ENCODE measurements at places on chromosomes 13 and 19.

- no peak for DNase-seq
Observed at GRCh38 chr19:2136796-2137195, 14.6 kb downstream of the AP3D1 start.

- no peak for DNase-seq
Observed at GRCh38 chr19:28556371-28556770, 656.6 kb downstream of the UQCRFS1 start.

DNA sequence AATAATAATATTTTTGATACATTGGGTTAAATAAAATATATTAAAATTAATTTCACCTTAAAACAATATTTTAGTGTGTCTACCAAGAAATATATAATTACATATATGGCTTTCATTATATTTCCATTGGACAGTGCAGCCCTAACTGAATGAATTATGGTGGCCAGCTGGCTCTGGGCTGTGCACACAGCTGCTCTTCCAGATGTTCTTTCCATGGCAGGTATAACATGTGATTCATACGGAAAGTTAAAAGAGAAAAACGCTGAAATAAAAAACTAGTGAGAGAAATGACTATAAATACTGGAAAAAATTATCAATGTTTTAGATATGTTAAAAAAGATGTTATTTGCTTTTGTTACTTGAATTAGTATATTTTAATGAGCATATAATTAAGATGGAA, 216.3 kb downstream of the RGCC start:
- DNase-seq = no peak

DNA sequence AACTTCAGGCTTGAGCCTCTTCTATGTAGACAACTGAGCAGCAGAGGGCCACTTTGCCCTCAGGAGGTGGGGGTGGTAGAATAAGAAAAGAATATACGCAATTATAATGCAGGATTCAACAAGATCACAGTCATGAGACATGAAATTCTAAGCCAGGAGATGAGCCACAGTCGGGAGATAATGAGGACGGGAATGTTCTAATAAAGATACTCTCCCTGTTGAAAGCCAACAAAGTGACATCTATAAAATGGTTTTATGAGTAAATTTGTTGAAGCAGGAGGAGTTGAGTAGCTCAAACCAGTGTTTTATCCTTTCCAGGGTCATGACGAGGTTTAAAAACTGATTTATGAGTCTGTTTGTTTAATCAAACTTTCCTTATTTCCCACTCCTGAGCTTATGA, 152.0 kb upstream of the SERP2 start:
- no peak for DNase-seq

DNA sequence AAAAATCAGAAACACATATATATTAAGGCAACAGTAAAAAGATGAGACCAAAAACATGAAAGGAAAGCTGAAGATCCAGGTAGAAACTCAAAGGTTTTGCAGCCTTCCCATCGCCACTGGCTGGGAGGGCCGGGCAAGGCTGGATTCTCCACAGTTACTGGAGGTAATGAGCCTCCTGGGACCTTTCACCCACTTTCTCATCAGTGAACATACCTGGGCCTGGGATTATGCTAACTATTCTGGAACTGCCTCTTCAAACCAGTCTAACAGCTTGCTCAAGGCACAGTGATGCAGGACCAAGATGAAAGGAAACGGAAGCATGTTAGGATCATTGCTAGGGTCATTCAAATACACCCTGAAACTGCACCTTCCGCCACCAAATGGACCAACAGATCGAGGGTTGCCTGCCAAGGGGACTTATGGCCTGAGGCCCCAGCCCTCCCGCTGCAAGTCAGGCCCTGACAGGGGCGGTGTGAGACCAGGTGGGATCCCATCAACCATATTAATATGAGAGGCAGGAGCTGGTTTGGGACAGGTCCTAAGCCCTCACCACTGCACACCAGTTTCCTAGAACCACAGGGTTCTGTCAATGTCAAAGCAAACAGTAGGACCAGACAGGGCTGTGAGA, 28.4 kb upstream of the ATP12A start:
- no peak for DNase-seq

DNA sequence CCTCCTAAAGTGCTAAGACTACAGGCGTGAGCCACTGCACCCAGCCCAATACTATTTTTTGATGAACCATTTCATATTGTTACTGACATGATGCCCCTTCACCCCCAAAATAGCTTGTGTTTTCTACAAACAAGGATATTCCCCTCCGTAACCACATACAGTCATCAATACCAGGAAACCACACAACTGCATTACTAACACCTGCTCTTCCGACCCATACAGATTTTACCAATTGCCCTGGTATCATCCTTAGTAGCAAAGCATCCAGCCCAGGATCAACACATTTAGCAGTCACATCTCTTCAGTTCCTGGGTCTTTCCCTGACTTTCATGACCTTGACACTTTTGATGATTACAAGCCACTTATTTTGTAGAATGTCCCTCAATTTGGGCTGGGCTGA, 33.6 kb downstream of the KCTD15 start:
- DNase-seq = no peak

DNA sequence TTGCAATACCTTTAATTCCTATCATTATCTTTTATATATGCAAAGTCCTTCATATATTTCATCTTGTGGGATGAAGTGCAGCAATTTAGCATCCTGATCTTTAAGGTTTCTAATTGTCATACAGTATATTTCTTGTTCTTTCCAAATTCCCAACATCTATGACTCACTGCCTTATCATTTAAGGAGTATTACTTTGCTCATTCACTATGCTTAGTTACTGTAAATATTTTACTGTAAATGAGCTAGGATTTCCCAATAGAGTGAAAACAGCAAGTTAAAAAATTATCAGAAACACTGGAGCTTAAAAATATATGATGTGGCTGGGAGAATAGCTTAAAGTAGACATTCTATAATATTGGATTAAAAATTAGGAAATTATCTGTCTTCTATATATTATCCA, 69.9 kb downstream of the SLITRK6 start:
- no peak for DNase-seq

DNA sequence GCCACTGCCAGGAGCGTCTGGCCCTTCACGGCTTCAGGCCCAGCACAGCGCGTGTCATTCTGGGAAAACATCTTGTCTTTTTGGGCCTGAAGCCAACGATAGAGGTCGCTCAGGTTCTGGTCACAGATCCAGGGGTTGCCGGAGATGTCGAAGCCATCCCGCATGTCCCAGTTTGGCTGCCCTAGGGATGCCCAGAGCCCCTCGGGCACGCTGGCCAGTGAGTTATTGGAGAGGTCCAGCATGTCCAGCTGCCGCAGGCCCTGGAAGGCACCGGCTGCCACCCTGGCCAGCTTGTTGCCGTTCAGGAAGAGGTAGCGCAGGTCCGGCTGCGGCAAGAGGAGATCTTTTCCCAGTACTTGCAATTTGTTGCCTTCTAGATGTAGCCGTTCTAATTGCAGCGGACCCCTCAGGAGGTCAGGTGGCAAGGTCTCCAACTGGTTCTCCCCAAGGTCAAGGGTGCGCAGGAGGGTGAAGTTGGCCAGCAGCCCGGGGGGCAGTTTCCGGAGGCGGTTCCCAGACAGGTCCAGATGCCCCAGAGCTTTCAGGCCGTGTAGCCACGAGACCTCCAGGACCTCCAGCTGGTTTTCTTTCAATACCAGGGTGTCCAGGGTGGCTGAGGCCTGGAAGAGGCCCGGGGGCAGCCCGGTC, 1.8 kb downstream of the LRG1 start:
- DNase-seq = no peak

- DNase-seq = no peak
Observed at GRCh38 chr19:1579222-1579621, 11.1 kb upstream of the MEX3D start.

DNA sequence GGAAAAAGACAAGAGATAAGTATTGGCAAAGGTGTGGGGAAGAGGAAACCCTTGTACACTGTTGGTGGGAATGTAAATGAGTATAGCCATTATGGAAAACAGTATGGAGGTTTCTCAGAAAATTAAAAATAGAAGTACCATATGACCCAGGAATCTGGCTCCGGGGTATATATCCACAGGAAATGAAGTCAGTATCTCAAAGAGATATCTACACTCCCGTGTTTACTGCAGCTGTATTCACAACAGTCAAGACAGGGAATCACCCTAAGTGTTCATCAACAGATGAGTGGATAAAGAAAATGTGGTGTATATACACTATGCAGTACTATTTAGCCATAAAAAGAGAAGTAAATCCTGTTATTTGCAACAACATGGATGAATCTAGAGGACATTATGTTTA, 13.5 kb downstream of the KCTD12 start:
- no peak for DNase-seq

DNA sequence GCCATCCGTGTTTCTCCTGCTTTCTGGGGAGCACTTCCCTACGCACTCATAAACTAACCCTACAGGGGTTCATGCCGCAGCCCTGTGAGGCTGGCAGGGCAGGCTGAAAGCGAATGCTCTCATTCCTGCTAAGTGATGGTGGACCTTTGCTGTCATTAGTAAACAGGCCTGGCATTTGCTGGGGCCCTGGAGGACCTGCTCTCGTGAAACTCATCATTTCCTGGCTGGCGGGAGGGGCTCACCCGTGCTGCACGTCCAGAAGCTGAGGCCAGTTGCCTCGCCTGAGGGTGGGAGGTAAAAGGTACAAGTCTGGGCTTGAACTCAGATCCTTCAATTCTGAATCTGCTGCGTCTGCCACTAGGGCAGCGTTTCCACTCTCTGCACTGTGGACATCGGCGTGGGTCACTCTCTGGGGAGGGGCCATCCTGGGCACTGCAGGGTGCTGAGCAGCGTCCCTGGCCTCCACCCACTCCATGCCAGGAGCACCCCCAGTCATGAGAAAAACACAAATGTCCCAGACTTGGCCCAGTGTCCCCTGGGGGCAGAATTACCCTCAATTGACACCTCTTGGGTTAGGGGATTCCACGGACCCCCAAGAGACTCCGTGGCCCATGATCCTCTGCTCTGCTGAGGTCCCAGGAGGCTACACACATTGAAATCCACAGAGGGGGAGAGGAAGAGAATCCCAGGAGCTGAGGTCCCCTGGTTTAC, 7.0 kb downstream of the MOB3A start:
- no peak for DNase-seq

- DNase-seq = no peak
Observed at GRCh38 chr19:7661744-7662538, 6.9 kb upstream of the RETN start.

DNA sequence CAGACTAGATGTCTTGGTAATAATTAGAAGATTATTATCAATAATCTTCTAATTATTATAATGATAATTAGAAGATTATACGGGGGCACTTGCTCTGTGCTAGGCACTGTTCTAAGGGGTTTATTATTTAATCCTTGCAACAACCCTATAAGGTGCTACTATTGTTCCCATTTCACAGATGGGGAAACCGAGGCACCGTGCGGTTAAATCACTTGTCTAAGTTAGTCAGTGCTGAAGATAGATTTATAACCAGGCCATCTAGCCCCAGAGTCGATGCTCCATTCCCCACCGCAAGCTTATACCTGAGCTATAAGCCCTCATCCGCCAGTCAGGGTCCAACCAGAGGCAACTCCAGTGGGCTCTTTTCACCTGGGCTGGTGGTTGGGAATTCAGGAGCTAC, 2.0 kb upstream of the ACP7 start:
- DNase-seq = no peak

GRCh38 chr13:23466144-23467002, 32.9 kb upstream of the SACS start:
- no peak for DNase-seq

DNA sequence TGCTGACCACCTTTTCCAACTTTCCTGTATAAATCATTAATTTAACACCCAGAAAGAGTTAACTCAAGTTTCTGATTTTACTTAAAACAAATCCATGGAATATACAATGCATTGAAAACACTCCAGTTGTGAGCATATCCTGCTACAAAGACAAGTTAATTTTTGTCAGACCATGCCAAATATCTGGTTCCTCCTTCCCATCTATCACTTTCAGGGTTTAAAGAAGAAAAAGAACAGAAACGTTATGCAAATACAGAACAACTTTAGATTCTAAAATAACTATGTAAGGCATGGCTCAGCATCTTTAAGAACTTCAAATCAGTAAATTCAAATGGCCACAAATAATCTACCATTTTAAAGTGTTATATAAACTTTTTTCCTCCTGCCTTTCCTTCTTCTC, 14.9 kb downstream of the MRPS31 start:
- no peak for DNase-seq

- DNase-seq = no peak
Observed at GRCh38 chr19:50663482-50663790, 14.2 kb downstream of the C19orf81 start.

DNA sequence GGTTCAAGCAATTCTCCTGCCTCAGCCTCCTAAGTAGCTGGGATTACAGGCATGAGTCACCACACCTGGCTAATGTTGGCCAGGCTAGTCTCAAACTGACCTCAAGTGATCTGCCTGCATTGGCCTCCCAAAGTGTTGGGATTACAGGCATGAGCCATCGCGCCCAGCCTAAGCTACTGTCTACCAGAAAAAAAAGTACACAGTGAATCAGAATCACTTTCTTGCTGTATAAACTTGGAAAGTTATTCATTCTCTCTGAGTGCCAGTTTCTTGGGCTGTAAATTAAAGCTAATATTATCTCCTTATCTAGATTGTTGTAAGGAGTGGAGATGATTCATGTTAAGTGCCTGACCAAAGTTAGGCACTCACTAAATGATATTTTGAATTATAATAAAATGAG, 242.8 kb downstream of the ENOX1 start:
- DNase-seq = no peak

- no peak for DNase-seq
Observed at GRCh38 chr19:35516310-35516709, 2.9 kb upstream of the DMKN start.

DNA sequence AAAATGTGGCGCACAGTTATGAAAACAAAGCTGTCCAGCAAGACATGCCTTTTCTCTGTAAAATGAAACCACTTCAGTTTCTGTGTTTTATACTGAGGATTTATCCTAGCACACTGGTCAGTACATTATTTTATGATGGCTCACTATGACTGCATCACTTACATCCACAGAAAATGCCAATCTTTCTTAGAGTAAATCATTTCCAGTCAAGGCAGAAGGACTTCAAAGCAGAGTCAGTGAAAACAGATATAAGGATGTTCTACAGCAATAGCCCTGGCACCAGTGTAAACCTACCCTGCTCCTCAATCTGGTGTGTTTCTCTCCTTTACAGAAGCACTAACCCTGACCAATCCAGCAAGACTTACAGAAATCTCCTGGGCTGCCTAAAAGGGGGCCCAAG, 473.5 kb downstream of the GPC6 start:
- DNase-seq = no peak

DNA sequence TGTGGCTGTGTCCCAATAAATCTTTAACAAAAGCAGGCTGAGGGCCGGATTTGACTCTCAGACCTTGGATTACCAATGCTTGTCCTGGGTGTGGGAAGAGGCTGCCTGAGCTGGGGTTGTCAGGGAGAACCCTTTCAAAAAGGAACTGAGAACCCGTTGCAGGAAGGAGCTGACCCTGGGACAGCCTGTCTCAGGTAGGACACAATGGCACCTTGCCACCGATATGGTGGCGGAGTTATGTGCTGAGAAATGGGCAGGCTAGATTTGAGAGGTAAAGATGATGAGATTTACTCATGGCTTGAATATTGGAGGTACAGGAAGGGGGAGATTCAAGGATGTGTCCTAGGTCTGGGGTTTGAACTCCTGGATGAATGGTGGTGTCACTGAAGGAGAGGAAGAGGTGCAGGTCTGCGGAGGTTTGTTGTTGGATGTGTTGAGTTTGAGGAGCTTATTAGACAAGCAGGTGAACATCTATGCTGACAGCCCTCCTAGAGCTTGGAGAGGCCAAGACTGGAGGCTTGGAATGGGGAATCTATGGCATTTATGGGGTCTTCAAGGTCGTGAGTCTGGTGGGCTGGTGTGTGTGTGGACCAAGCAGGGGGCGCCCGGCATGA, 7.2 kb downstream of the PLEKHF1 start:
- no peak for DNase-seq

Measured in NK-92 treated with Interleukin-12 subunit alpha and Interleukin-12 subunit beta, amount 100 ng/mL, for 24 hours (cell line).